Hematopoietic multipotent progenitor cell treated with erythropoietin and hydrocortisone succinate and interleukin-3 and kit ligand, for 17 days (in vitro differentiated cells): ENCODE measurements at places on chromosomes 7 and 10.

DNA sequence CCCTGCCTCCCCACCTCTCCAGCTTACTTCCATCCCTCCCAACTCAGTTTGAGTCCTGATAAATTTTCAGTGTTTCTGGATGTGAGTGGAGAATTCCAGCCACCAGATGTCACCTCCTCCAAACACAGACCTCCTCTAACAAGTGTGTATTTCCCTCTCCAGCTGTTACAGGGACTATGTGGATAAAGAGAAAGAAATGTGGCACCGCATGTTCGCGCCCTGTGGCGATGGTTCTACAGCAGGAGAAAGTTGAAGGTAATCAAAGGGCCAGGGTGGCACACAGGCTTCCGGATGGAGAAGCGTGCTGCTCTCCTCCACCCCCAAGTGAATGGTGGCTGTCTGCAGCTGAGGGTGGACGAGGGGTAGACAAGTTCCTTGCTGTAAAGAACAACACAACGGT is 14.7 kb downstream of the FKBP6 start:
- no peak for DNase-seq

- no peak for DNase-seq
These were observed 80.1 kb downstream of the SEMA3D start for GRCh38 chr7:85106719-85107118.

DNA sequence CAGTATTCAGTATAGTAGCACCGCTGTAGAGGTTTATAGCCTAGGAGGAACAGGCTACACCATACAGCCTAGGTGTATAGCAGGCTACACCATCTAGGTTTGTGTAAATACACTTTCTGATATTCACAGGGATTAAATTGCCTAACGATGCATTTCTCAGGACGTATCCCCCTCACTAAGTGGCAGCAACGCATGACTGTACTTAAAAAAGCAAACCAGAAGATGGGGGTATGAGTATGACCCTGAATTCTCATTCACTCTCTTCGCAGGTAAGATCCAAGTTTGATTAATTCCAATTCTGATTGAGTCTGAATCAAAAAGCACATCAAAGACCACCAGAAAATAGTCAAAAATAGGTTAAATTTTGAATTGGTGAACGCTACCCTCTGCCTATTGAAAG is 972 bp downstream of the ORC5 start:
- DNase-seq: no peak

DNA sequence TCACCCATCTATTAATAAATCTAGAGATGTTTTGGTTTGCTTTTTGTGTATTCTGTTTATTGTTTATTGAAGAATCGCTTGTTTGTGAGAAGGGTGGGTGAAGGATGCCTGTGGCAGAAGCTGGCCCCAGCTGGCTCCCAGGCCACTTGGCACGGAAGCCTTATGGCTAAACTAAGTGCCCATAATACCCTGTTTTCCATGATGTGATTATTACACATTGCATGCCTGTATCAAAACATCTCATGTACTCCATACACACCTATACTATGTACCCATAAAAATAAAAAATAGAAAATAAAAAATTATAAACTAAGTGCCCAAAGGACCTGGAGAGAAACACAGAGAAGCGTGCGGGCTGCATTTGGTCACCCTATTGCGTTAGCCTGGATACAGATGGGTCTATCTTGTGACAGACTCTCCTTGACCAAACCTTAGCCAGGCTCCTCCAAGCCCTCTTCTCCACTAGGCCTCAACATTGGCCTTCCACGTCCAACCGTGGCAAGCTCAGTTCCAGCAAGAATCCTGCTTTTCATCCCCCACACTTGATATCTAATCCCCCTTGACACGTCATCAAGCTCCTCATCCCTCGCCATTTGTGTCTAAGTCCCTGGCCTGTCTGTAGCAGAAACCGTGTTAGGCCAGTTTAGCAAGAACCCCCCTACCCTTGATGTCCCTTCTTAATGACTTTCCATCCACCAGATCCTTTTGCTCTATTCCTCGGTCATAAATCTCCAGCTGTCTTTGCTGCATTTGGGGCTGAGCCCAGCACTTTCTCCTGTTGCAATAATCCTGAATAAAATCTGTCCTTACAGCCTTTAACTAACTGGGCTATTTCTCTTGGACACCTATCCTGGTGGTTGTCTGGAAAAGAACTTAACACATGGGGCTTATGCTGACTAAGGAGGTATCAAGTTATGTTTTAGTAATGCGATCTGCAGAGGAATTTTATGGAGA is 245.2 kb downstream of the TNS3 start:
- DNase-seq: no peak

DNA sequence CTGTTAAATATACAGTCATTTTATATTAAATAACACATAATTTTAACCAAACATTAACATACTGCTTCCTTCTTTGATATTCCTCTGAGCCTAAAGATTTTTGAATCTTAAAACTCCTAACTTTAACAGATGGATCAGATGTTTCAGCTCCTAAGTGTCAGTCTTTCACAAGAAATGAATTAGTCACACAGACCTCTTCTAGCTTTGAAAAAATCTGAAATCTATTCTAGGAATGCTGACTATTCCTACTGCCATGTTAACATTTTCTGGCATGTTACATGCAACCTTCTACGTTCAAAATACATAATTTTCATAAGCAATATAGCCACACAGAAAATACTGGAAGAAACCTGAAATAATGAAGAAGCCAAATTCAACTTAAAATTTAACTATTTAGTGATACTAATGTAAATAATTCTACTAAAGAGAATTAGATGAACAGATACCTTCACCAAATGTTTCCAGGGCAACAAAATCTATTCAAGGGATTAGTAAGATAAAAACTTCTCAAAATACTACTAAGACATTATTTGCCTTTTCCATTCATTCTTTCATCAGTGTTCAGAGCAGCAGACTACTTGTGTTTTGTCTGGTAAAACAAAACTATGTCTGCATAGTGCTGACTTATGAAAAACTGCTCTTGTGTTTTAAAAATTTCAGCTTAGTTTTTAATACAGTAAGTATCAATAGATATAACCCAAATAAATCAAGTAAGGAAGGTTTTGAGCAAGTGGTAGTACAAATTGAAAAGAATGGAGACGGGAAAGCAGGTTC is 9.2 kb downstream of the JMJD1C start:
- no peak for DNase-seq

GRCh38 chr10:20740120-20740519 is 157.0 kb downstream of the NEBL start:
- DNase-seq: no peak

DNA sequence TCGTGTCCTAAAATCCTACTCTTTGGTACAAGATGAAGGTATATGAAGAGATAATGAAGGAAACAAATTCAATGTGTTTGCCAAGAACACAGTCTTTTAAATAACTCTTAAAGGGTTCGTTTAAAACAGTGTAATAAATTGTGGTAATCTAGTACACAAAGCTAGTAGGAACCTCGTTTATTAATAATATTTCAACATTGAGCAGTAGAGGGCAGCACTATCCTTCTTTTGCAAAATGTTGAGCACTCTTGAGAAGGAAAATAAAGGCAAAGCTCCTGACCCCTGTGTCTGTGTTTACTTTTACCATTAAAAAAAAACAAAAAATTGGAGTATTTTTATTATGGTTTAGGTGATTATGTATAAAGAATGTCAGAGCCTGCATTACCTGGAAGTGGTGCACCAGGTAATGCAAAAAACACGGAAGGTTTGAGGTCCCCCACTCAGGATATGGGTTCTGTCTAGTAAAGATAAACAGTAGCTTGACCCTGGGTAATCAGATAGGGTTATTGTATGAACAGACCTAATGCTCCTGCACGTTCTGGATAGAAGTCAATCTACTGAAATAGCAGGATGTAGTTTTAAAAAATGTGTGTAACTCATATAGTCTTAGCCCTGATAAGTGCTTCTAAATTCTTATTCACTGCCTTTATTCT is 5.7 kb upstream of the GOT1 start:
- DNase-seq: peak; percentile 83

DNA sequence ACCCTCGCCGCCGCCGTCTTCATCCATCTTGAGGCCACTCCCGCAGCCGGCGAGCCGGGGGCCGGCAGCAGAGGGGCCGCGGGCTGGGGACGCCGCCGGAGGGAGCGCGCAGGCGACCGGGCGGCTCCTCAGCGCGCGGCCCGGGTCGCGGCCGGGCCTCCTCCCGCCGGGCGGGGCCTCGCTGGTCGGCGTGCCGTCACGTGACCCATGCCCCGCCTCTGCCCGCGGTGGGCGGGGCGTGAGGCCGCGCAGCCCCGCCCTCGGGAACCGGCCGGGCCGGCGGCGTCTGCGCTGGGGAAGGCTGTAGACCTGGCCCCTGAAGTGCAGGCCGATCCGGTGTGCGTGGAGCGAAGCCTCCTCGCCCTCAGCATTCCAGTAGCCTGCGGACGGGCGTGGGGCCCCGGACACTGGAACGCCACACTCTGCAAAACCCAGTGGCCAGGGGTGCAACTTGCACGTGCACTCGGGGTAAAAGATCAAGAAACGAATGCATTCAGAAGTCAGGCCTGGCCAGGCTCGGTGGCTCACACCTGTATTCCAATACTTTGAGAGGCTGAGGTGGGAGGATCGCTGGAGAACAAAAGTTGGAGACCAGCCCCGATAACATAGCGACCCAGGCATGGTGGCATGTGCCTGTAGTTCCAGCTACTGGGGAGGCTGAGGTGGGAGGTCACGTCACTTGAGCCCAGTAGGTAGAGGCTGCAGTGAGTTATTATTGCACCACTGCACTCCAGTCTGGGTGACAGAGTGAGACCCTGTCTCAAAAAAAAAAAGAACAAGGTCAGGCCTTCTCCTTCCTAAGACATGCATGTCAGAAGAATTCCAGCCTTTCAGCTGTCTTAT is at the start of gene CYTH3:
CYTH3 (minus strand) TSS at position 144 of the 843 bp plus-strand sequence; CDS start at position 27, 117 bp downstream.
- DNase-seq: peak; percentile 88

GRCh38 chr10:75613685-75614504 is 182.5 kb downstream of the LRMDA start:
- DNase-seq: no peak

GRCh38 chr7:77327067-77327931 is 88.8 kb downstream of the GSAP start:
- DNase-seq: no peak

- no peak for DNase-seq
These were observed 239.5 kb upstream of the PITRM1 start for GRCh38 chr10:3412071-3412582.

- no peak for DNase-seq
These were observed 2.9 kb downstream of the UNCX start for GRCh38 chr7:1235501-1236131.

- peak; percentile 57 for DNase-seq
These were observed 2.2 kb upstream of the CUX1 start for GRCh38 chr7:101814991-101815825.

GRCh38 chr10:113945075-113945686 is 90.7 kb downstream of the NHLRC2 start:
- no peak for DNase-seq

- DNase-seq: no peak
These were observed 23.1 kb upstream of the SDHAF3 start for GRCh38 chr7:97094284-97094930.

- no peak for DNase-seq
These were observed 47.5 kb downstream of the ACSM6 start for GRCh38 chr10:95241533-95241932.

GRCh38 chr10:44180321-44181168 is 204.4 kb downstream of the CXCL12 start:
- no peak for DNase-seq

DNA sequence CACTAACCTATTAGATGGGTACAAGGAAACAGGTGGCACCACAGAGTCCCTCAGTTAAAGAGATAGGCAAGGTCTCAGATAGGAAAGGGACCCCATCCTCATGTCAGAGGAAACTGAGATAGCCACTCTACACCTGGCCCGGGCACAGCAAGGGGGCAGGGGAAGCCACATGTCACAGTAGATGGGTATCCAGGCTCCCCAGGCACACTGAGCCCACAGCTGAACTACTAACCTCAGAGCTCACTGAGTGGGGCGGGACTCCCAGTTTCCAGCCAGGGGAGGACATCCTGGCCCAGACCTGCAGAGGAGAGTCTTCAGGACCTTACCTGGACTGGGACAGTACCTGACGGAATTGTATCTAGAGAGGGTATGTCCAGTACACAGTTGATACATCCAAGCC is 3.7 kb upstream of the CDHR1 start:
- no peak for DNase-seq

- DNase-seq: no peak
These were observed 11.2 kb upstream of the OPALIN start for GRCh38 chr10:96369890-96370583.

DNA sequence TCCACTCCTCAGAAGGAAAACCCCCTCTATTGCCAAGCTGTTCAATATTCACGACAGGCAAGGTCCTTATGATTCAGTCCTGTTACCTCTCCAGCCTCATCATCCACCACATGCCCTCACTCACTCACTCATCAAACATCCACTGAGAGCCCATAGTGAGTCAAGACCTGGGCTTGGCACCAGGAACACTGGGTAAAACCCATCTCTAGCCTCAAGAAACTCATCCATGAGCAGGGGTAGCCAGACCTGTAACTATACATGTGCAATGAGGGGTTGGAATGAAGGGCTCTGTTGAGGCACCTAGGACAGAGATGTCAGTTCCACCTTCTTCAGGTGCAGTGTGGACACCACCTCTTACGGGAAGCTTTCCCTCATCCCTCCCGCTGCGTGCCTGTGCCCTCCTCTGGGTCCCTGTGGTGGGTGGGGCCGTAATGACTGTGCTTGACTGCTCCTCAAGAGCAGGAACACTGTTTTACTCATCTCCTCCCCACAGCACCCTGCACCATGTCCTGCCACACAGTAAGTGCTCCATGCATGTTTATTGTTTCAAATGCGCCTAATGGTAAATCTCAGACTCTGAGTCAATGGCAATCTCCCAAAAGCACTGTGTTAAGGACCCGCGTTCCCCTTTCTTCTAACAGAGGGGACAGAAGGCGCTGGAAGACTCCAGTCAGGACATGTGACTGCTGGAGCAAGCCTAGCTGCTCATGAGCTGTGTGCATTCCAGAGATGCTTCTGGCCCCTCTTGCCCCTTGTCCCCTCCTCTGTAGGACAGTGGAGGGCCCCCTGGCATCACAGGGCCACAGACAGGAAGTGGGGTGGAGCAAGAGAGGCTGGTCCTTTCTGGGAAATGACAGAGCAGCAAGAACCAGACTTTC is 95.4 kb downstream of the HIPK2 start:
- no peak for DNase-seq

DNA sequence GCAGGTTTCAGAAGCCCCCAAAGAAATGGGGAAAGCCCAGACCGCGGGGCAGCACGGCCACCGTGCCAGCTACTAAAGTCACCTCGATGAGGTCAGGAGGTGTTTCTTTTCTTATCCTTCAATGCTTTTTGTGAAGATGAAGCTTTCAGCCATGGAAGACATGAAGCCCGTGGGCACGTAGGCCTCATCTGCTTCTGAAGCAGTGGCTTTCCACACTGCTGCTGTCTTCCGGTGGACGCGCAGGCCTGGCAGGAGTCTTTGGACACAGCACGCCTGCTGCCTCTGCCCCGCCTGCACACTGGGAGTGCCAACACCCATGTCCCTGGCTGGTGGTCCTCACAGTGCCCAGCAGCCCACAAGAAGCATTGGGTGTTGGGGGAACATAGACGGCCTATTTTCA is 185.5 kb downstream of the EBF3 start:
- DNase-seq: no peak

GRCh38 chr7:17411922-17412321 is 113.5 kb downstream of the AHR start:
- no peak for DNase-seq

GRCh38 chr7:106625678-106626301 is 35.2 kb downstream of the CCDC71L start:
- no peak for DNase-seq

GRCh38 chr7:105245398-105246114 is 143.2 kb downstream of the SRPK2 start:
- no peak for DNase-seq
